ENCODE measurements at places on chromosomes 13 and 19. TPM values are rescaled to one million over a fixed set of nuclear protein-coding genes. Genes with fewer than 3 reads are reported as not detected.

The ZNF567 gene
- total RNA-seq = 3.9 TPM

The ZNF208 gene
- under 0.01 TPM for total RNA-seq

The ANKRD24 gene
- 4.4 TPM for total RNA-seq

The COL5A3 gene
- 1.7 TPM for total RNA-seq

The PRDX2 gene
- total RNA-seq = 210 TPM

The F7 gene
- not detected for total RNA-seq

The KANK2 gene
- total RNA-seq = 350 TPM

The PLVAP gene
- total RNA-seq = not detected

The OLFM2 gene
- 2.8 TPM for total RNA-seq

The IZUMO2 gene
- total RNA-seq = not detected

The DNAAF3 gene
- 0.26 TPM for total RNA-seq

The TGDS gene
- total RNA-seq = 9.1 TPM

The NUP62 gene
- 13.7 TPM for total RNA-seq

The POLR1D gene
- total RNA-seq = 58.9 TPM
